ENCODE measurements at places on chromosomes 5 and 9.

GRCh38 chr5:88833371-88834130, 49.4 kb downstream of the MEF2C start:
- DNase-seq, result peak; percentile 43

- DNase-seq, result no peak
These were observed 111.3 kb upstream of the ABCA1 start for GRCh38 chr9:105039175-105039799.

DNA sequence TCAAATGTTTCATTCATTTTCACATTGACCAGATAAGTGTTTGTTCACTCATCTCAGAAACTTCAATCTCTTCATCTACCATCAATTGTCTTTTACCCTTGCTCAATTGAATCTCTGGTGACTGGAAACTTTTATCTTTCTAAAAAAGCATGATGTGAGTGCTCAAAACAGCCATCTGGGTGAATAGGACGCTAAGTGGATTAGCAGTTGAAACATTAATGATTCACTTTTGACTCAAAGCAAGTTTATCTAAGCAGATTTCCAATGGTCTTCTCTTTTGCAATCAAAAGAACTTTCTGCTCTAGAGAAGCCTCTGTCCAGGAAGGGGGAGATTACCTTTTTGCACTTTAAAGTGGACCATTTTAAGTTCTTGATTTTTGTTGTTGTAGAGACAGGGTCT, 22.2 kb downstream of the KLF4 start:
- no peak for DNase-seq

DNA sequence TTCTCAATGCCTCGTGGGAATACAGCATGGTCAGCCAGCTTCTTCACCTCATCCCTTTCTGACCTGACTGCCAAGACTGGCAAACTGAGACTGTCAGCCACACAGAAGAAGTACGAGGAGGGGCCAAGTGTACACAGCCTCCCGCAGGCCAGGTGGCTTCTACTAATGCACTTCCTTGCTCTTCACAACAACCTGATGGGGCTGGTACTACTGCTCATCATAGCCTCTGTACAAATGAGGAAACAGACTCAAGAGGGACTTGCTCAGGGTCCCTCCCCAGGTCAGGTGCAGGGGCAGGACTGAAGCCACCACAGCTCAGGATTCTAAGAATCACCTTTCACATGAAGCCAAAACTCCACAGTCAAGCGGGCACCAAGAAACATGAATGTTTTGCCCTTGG, 21.3 kb downstream of the NIPAL4 start:
- DNase-seq, result no peak

DNA sequence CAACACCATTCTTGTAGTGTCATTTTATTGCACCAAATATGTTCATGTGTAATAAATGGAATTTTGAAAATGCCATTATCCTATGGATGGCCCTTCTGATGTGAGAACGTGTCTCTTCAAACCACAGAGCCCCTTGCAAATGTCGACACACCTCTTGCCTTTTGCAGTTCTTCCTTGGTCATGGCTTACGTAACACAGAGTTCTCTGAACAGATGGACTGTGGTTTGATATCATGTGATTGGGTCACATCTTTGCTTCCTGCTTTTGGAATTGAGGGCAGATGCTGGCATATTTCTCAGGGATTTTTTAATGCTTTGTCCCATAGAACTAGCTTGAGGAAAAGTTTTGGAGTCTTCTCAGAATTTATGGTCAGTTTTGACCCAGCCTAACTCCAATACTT, 4.6 kb downstream of the TGFBR1 start:
- DNase-seq, result no peak

- no peak for DNase-seq
These were observed 254.7 kb upstream of the TRPC7 start for GRCh38 chr5:136620016-136620419.

GRCh38 chr9:134655586-134656333, 14.2 kb downstream of the COL5A1 start:
- DNase-seq, result no peak

GRCh38 chr9:24846248-24846912, 300.7 kb upstream of the IZUMO3 start:
- DNase-seq, result no peak

GRCh38 chr5:44729536-44729935, 79.2 kb upstream of the MRPS30 start:
- DNase-seq, result no peak

DNA sequence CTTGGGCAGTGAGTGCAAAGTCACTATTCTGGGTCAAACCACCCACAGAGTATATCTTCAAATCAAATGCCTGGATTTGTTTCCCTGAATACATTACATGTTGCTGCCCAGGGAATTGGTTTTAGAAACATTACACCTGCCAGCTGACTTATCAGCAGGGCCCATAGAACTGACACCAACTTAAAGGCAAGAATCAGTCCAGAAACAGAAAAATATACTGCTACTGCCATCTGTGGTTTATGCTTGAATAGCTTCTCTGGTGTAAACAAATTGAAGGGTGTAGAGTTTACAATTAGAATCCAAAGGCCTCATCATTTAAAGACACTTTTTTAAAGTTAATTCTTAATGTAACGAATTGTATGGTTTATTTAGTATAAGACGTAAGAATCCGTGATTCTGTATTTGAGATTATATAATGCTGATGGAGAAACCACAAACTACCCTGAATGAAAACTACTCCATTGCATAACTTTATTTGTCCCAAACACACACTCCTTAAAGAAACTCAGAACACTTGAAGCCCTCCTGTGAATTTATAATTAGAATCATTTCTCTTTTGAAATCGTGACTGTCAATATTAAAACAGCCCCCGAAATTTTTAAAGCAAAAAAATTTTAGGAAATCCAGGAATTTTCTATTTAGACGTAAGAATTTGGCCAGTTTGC, 6.2 kb downstream of the NR6A1 start:
- no peak for DNase-seq

GRCh38 chr5:6264394-6264793, 114.0 kb downstream of the MED10 start:
- no peak for DNase-seq

GRCh38 chr5:158207733-158208132, 348.8 kb upstream of the CLINT1 start:
- no peak for DNase-seq

DNA sequence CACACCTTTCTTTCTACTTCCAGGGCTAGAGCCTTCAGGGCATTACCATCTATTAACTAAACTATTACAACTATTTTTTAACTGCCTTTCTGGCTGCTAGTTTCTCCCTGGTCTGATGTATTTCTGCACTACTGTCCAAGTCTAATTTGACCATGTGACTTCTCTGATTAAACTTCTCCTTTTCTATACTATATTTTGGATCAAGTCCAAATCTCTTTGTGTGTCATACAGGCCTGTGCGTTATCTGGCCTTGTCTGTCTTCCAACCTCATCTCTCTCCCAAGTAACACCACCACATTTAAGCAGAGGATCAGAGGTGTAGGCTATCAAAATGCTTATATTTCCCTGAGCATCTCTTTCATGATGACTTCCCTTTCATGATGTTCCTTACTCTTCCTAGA, 47.2 kb upstream of the OR13F1 start:
- no peak for DNase-seq

DNA sequence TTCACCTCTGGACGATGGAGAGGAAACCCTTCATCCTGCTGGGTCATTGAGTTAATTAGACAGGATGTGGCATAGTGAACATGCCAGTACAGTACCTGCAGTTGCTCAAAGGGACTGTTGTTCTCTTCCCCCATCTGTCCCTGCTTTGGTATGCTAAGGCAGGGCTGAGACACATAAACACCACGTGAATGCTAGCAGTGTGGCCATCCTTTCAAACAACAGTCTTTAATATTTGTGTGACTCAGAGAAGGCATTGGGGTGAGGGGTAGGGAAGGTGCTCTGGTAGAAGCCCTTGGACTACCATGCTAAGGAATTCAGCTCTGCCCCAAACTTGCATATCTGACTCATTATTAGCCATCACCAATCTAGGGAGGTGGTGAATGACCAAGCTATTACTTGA, 180.2 kb upstream of the ZNF618 start:
- DNase-seq, result no peak

GRCh38 chr9:91949392-91949945, 559 bp downstream of the ROR2 start:
- no peak for DNase-seq

GRCh38 chr9:99690573-99690972, 131.1 kb upstream of the NR4A3 start:
- DNase-seq, result no peak
